Vagina (tissue), 2 donors: ENCODE measurements at places on chromosomes 13 and 19.

DNA sequence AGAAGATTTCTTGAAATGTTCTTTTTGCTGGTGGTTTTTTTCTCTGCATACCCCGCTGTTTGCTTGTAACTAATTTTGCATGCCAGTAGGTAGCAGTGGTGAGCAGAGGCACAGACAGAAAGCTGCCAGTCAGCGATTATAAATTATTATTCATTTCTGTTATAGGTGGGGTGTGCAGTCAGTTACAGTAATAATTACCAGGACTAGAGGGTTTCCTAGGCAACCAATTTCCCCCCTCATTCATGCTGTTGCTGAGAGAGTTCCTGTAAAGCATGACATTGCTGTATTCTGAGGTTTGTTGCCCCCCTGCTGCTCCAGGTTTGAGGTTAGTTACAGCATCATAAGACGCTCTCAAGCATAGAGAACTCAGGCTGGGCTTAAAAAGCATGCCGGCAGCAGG lies 104.5 kb downstream of the URI1 start:
- DNase-seq = no peak

DNA sequence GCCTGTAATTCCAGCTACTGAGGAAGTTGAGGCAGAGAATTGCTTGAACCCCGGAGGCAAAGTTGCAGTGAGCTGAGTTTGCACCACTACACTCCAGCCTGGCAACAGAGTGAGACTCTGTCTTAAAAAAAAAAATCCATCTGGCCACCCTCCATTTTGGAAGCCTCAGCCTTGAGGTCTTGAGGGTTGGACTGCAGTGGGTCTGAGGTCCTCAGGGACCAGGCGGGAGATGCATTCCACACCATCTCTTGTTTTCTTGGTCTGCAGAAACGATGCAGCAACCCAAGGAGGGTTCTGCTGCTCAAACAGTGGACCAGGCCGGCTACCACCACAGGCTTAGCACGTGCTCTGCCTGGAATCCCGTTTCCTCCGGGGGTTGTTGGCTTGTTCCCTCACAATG lies 299.3 kb downstream of the FGF9 start:
- DNase-seq = no peak

GRCh38 chr19:48596679-48597465 lies 9.7 kb upstream of the SPACA4 start:
- no peak for DNase-seq

DNA sequence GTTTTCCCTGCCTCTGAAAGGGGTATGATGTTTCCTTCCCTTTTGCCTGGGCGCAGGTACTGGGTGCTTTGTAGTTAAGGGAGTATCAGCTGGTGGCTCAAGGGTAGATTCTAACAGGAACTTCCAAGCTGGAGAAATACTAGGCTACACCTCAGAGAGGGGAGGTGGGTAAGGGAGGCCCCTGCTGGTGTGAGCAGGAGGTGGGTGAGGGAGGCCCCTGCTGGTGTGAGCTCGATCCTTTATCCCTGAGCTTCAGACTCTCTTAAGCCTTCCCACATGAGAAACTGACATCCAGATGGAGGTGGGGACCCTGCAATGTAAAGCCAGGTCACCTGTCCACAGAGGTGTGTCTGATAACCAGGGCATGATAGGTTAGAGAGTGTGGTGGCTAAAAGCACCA lies 32.1 kb downstream of the CYP2B6 start:
- DNase-seq = no peak

GRCh38 chr19:53004242-53004641 lies 9.5 kb upstream of the ERVV-1 start:
- DNase-seq = no peak

GRCh38 chr19:3768015-3768747 lies 3.8 kb downstream of the RAX2 start:
- no peak for DNase-seq

GRCh38 chr13:112960706-112961105 lies 8.3 kb upstream of the MCF2L start:
- no peak for DNase-seq

DNA sequence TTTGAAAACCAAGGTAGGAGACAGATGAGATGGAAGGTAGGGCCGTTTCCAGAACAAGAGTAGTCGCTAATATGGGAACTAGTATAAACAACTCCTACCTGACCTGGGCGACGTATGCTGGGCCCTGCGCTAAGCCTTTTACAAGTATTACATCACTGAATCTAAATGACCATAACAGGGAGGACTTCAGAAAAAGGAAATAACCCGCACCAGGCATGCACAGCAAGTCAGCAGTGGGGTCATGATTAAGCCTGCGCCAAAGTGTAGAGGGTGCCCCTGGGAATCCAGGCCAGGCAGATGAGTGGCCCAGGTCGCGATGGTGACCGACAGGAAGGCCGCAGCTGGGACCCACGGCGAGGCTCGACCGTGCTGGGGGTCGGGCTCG lies 613 bp downstream of the ATP13A1 start:
- no peak for DNase-seq

DNA sequence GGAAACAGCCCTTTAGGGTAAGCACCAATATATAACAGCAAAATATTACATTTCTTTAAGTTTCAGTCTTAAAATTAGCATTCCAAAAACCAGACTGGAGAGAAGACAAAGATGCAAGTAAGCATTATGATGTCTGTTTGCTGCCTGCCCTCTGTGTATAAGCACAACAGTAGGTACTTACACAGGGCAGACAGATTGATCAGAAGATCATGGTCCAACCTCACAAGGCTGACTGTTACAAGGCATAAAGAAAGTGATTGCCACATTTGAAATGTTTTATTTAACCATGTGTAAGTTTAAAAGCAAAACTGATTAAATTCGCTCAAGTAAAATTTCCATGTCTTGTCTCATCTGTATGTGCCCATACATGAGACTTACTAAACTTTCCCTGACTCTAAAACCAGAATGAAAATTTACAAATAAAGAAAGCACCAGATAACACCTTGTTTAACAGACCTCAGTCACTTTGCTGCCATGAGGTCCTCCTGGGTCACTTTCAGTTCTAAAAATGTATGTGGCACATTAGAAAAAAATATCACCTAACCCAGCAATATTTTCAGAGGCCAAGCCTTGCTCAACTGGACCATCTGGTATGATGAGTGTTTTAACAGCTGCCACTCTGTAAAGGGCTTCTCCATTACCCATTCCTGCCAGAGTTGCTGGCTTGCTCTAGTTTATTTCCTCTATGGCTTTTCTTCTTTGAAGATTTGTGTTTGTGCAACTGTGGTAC lies 297.0 kb downstream of the RBM26 start:
- no peak for DNase-seq

DNA sequence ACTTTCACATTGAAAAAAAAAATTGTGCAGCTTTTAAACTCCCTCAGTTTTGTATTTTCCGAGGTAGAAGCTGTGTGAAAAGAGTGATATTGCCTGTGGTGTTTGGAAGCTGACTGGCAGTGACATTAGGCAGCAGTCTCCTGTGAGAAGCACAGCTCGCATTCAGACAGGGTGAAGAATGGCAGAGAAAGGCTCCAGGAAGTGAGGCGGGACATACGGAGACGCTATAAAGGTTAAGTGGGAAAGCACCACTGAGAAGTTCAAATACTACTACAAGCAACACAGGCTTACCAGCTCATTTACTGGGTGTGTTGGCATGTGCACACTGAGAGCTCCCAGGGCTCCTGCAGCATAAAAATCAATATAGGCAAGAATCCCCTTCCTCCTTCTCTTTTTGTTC lies 88.4 kb downstream of the RXFP2 start:
- DNase-seq = no peak

GRCh38 chr13:113034451-113035212 lies 65.6 kb downstream of the MCF2L start:
- DNase-seq = no peak

GRCh38 chr19:43318203-43318602 lies 35.3 kb upstream of the CD177 start:
- no peak for DNase-seq

DNA sequence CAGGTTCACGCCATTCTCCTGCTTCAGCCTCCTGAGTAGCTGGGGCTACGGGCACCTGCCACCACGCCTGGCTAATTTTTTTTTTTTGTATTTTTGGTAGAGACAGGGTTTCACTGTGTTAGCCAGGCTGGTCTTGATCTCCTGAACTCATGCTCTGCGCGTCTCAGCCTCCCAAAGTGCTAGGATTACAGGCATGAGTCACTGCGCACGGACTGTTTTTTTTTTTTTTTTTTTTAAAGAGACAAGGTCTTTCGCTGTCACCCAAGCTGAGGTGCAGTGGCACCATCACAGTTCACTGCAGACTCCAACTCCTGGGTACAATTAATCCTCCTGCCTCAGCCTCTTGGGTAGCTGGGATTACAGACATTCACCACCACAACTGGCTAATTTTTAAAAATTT lies 8.2 kb upstream of the ADAMTS10 start:
- no peak for DNase-seq

- DNase-seq = no peak
These were observed 3.5 kb upstream of the CYP2S1 start for GRCh38 chr19:41189425-41190065.

- no peak for DNase-seq
These were observed 75.8 kb upstream of the TSHZ3 start for GRCh38 chr19:31424861-31425620.

DNA sequence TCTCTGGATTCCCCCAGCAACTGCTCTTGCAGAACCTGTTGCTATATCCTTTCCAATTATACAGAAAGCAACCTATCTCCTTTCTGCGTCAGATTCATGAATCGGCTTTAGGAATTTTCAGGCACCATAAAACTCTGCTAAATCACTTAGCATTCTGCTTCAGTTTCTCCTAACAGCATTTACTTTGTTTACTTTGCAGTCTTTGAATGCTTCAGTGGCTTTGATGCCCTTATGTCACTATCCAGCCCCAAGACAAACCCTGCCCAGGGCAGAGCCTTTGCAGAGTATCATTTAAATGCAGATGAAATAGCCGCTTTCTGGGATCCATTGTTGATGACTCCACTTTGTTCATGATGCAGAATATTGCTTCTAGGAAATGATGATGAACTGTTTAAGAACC lies 43.1 kb downstream of the SLITRK1 start:
- DNase-seq = no peak
